ENCODE measurements at places on chromosomes 2 and 18.

DNA sequence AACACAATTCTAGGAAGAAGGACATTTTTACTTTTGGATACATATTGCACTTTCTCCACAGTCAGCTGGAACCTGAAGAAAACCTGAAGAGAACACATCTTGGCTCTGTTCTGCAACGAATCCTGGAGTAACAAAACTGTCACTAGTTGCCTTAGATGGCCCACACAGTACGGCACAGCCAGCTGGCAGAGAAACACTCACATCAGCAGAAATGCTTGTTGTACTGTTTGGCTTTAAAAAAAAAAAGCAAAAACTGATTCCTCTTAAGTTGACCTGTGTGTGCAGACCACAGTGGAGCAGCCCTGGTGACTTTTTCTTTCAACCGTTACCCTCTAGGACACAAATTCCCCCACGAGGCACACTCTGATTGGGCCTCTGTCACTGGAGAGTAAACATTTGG, 152.3 kb upstream of the TWIST2 start:
- no peak for DNase-seq

DNA sequence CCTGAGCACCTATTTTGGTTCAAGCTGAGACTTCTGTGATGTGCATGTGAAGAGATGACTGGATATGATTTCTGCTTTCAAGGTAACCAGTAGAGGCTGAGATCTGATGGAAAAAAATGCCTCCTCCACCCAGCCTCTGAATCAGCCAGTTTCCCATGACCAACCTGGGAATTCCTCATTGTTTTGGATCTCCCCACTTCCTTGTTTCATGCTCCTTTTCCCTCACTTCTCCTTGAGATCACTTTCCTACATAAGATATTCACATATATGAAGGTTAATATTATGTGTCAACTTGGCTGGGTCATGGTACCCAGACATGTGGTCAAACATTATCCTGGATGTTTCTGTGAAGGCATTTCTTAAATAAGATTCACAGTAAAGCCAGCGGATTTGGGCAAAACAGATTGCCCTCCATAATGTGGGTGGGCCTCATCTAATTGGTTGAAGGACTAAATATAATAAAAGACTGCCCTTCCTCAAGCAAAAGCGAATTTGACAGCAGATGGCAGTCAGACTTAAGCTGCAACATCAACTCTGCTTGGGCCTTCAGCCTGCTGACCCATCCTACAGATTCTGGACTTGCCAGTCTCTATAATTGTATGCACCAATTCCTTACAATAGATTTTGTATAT, 379.4 kb downstream of the TNS1 start:
- DNase-seq, result no peak

- DNase-seq, result no peak
Measured at GRCh38 chr2:53881360-53881759, 21.6 kb upstream of the GPR75 start.

GRCh38 chr2:43293744-43294695, 67.6 kb upstream of the ZFP36L2 start:
- DNase-seq, result peak; percentile 73

DNA sequence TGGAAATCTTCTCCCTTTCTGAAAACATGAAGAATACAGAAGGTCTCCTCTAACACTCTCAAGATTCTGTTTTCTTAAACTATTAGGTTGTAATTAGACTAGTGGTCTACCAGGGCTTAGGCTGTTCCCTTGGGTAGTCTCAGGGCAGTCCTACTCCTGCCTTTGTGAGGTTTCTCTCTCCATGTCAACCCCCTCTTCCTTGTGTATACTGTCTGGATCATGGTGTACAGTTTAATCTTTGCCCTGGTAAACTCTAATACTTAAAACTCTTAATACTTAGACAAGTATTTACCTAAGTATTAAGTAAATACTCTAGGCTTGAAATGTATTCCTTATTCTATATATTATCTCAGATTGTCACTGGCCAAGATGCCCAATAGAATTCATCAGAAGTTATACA, 480.3 kb upstream of the TNP1 start:
- no peak for DNase-seq

Measured in coronary artery (tissue), 2 donors.